Left lobe of liver (tissue), 2 donors: ENCODE measurements at places on chromosomes 3 and 15.

DNA sequence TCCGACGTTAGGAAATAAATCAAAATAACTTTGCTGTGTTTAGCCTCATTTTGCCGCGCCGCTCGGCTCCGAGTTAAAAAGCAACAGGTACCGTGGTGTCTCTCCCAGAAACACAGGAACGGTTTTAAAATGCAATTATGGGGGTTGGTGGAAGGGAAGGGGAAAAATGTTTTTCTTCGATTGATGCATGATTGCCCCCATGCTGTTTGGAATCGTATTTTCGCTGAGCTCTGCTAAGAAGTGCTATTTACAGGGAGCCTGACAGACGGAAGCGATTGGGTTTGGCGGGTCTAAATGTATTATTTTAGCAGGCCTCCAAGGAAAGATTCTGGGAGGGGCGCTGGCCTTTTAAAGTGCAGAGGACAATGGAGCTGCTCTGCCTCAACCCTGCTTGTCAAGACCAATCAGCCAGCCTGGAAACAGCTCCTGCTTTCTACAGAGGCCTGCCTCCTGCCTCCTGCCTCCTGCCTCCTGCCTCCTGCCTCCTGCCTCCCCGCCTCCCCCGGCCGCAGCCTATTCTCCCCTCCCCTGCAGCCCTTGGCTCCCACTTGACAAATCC, 156.7 kb upstream of the TLE3 start:
- DNase-seq = no peak

GRCh38 chr3:17006132-17006852, 121.5 kb downstream of the PLCL2 start:
- DNase-seq = no peak

- DNase-seq = no peak
Measured at GRCh38 chr3:31472479-31473390, 60.0 kb upstream of the STT3B start.

DNA sequence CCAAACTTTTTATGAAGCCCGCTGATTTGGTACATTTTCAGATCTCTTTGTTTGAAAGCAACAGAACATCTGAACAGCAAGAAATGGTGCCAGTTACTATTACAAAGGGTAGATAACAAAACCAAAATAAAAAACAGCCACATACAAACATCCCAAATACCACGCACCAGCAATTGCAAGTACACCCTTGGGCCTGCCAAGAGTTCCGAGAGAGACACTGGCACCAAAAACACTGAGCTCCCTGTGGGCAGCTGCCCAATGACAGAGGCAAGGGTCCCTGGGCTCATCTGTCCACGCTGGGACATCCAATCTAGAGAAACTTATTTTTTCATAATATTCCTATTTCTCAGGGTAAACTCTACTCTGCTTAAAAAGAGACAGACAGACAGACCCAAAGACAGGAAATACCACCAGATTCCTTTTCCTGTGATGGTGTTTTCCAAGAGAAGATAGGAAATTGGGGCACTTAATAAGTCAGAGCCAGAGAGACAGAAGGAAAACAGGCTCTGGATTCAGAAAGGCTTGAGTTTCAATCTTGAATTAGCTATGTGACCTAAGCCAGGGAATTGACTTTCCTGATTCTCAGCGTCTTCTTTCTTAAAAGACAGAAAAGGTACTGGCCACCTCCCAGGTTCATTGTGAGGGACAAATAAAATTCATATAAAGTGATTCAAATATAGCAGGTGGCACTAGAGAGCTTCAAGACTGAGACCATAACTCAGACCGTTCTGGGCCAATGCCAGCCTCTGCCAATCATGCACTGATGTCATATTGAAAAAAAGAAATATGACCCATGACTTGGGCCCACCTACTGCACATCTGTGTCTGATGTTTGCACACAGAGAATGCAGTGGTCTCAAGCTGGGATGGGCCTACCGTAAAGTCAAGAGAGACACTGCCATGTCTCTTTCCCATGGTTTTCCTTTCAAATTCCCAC, 61.3 kb downstream of the FOXP1 start:
- DNase-seq = no peak

GRCh38 chr3:179133575-179133974, 14.6 kb upstream of the PIK3CA start:
- no peak for DNase-seq

DNA sequence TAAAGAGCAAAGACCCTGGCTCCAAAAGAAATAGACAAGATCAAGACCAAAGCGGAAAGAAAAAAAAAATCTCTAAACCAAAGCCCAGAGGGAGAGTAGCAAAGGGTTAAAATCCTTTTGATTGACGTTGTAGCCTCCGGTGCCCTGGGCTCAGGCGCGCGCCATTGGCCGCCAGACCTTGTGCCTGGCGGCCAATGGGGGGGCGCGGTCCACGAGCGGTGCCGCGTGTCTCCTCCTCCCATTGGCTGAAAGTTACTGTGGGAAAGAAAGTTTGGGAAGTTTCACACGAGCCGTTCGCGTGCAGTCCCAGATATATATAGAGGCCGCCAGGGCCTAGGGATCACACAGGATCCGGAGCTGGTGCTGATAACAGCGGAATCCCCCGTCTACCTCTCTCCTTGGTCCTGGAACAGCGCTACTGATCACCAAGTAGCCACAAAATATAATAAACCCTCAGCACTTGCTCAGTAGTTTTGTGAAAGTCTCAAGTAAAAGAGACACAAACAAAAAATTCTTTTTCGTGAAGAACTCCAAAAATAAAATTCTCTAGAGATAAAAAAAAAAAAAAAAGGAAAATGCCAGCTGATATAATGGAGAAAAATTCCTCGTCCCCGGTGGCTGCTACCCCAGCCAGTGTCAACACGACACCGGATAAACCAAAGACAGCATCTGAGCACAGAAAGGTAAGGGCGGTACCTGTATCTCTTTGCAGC, at the start of gene HES1:
Gene HES1 (plus strand): TSS at position 343 of the 713 bp plus-strand sequence. CDS start 233 bp downstream, at position 576.
- DNase-seq = peak; percentile 97

DNA sequence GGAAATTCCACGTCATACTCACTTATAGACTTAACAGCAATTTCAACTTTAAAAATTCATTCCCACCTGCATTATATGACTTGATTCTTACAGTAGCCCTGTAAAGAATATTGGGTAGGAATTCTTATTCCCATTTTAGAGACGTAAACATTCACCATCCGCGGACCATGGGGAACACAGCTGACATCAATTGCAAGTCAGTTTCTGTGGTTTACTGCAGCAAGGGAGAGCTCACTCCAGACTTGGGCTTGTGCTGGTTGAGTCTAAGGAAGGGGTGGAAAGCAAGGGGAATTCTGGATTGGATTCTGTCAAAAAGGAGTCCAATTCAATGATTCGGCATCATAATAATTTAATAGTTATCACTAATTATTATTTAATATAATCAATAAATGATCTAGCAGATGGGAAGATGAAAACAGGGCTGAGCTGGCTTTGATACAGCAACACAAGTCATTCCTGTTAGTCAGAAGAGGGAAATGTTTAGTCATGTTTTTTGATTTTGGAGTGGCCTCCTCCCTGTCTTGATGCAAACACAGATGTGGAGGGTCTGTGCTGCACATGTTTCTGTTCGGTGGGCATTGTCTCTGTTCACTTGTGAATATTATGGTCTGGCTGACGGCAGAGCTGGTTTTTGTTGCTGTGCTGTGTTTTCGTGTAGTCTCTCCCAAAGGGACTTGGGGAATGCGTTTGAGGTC, 9.7 kb downstream of the LIPC start:
- peak; percentile 32 for DNase-seq

DNA sequence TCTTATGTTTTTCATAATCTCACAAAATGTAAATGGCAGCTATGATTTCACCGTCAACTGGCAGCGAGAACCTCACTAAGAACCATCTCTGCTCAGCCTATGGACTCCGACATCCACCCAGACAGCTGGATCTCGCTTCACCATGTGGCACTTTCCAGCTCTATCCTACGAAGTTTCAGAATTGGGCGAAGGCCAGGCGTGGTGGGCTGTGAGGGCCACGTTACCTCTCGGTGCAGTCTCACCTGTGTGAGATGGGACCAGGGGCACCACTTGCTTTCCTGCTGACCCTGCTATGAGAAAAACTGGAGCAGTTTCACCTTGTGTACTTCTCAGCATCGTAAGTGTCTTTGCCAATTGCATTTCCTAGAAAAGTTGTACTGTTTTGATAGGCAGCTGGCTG, 32.3 kb downstream of the CHDH start:
- DNase-seq = peak; percentile 41

- DNase-seq = no peak
Measured at GRCh38 chr3:79383402-79384012, 384.3 kb downstream of the ROBO1 start.

- no peak for DNase-seq
Measured at GRCh38 chr3:57059411-57059810, 1.1 kb upstream of the SPATA12 start.

- no peak for DNase-seq
Measured at GRCh38 chr3:122936986-122937385, 90.6 kb downstream of the SEMA5B start.

DNA sequence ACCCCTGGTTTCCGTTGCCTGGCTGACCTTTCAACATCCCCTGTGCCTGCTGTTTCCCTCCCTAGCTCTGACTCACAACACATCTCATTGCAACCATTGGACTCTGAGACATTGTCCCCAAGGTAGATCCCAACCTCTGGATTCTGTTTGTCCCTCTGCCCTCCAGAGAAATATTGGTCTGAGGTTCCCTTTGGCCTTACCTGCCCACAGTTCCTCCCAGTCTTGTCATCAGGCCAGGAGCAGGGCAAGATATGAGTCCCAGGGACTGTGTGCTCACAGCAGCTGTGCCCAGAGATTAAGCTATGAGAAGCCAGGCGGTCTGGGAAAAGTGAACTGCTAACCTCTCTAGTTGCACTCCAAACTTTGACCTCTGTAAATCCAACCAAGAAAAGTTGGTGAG, 168.2 kb upstream of the NR2F2 start:
- peak; percentile 84 for DNase-seq

GRCh38 chr3:143294188-143294587, 174.6 kb downstream of the CHST2 start:
- no peak for DNase-seq

DNA sequence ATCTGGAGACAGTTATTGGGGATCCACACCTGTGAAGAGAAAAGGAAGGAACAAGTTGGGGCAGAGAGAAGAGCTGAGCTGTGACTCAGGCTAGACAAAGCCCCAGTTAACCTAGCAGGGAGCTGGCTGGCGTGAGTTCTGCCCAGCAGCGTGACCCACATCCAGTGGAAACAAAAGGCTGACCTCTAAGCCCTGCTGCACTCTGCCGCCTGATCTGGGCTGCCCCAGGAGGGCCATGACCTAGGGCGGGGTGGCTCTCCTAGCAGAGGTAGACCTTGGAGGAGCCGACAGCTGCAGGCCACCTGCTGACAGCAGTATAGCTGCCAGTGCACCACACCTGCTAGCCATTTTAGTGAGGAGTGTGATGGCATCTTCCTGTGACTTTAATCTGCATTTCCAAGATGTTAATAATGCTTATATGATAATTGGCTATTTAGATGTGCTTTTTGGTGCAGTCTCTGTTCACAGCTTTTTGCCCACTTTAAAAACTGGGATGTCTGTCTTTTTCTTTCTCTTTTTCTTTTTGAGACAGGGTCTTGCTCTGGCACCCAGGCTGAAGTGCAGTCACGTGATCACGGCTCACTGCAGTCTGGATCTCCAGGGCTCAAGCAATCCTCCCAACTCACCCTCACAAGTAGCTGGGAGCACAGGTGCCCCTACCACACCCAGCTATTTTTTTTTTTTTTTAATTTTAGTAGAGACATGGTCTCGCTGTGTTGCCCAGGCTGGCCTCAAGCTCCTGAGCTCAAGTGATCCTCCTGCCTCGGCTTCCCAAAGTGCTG, 78.1 kb downstream of the LSM3 start:
- DNase-seq = no peak

DNA sequence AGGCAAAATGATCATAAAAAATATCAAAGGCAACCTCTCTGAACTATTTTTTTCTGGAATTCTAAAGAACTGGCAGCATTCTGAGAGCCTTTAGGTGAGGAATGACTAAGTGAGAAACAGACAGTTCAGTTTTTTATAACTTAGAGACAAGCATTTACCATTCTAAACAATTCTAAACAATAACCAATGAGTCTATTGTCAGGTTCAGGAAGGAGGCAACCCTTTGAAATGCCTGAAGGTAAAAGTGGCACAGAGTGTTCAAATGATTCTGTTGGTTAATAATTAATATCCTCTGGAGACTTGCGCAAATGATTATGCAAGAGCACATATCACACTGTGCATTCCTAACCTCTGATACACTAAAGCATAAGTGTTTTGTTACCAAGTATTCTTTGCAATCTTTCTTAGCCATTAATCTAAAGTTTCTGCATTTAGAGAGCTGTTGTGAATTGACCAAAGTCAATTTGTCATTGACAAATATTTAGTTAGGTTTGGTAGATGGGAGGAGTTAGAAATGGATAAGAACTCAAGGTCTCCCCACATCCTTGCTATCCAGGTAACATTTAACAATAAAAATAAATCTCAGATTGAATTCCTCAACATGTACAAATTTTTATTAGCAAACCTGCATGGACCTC, 9.2 kb upstream of the TGFBR2 start:
- no peak for DNase-seq

- no peak for DNase-seq
Measured at GRCh38 chr15:75508840-75509532, 57.5 kb upstream of the SIN3A start.

DNA sequence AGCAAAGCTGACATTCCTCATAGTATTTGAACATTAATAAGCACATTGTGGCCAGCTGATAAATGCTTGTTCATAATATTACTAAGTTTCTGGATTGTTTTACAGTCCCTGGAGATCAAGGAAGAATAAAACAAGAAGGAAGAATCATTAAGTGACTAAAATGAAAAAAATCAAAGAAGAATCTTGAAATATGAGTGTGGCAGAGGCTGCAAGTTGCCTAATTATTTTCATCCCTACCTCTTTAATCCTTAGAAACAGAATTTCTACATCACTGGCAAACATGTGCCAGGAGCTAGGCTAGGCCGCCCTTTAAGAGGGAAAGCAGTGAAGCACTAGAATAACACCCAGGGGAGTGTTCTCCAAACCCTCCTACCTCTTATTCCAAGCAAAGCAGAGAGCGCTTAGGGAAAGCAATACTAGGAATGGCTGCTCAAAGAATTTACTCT, 98.9 kb downstream of the MAGI1 start:
- DNase-seq = no peak

- DNase-seq = no peak
Measured at GRCh38 chr3:174035328-174035886, 637.9 kb downstream of the NLGN1 start.

DNA sequence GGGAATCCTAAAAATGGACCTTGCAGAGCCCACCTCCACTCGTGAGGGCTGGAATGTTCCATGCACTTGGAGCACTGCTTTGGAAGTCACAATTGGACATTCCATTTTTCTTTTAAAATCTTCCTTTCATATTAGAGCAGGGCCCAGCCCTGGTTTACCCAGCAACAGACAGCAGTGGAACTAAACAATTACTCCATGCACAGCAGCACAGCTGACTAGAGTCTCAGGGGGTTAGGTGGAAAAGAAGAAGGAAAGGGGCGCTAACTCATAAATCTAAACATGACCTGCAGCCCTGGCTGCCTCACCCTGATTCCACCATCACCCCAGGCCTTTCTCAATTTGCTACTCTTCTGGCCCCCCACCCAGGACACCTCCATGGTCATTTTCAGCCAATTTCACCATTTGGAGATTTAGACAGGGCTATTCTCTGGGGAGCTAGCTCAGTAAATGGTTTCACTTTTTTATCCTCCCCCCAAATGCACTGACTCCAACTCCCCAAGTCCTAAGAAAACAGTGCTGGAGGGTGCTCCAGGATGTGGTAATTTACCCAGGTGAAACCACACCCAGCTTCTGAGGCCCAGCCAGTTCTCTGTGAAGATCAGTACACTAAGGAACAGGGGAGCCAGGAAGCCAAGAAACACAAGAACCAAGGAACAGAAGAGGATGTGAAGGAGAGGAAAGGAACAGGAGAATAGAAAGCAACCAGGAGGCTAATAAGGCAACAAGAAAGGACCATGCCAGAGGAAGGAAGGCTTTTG, 1.6 kb upstream of the LRRC31 start:
- DNase-seq = no peak
